ENCODE measurements at places on chromosomes 5 and 9.

- DNase-seq: no peak
These were observed 460.6 kb downstream of the ISL1 start for GRCh38 chr5:51843893-51844292.

GRCh38 chr9:33976414-33976813, 72.3 kb downstream of the UBAP2 start:
- no peak for DNase-seq

GRCh38 chr5:149434162-149435014, 55.3 kb upstream of the IL17B start:
- DNase-seq: peak; percentile 79

GRCh38 chr9:72315089-72315509, 49.9 kb downstream of the ZFAND5 start:
- peak; percentile 43 for DNase-seq

DNA sequence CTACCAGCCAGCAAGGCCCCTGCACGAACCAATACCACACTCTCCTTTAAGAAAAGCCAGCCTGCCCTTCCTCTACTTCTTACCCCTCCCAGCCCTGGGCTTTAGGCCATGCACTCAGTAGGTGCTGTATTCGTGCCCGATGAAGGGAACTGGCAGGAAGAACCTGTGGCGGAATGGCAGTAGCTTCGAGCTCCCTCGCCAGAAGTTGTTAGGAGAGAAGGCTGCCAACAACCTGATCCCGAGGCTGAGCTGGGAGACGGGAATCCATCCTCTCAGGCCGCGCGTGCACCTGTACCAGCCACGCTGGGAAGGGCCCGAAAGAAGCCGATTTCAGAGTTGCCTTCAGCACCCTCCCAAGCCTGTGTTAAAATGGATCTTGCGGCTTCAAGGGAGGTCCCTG, 45.3 kb upstream of the AKNA start:
- DNase-seq: no peak

DNA sequence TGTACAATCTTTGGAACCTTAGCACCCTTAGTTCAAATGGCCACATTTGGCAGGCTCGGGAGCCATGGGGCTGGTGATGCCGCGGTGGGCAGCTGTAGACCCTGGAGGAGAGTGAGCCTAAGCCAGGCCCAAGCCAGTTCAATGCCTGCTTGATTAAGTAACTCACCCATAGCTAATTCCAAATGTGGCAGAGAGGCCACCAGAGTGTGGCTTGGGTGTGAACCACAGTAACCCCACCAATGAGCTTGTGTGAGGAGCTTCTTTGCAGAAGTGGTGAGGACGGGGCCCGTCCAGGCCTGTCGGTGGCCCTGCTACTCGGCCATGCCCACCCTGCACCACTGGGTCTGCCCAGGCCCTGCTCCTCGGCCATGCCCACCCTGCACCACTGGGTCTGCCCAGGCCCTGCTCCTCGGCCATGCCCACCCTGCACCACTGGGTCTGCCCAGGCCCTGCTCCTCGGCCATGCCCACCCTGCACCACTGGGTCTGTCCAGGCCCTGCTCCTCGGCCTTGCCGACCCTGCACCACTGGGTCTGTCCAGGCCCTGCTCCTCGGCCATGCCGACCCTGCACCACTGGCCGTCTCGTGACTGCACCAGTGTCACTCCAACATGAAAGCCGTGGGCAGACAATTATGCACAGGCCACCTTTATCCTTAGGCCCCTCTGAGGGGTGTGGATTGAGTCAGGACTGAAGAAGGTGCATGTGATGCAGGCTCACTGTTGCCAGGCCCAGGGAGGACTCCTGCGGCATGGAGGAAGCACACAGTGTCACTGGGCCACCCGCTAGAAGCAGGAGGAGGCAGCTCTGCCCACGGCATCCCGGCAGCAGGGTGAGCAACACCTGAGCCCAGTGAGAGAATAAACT, 75.4 kb downstream of the MRPL36 start:
- DNase-seq: no peak

Data from retina (tissue), 1 donor.